Progenitor cell of endocrine pancreas (in vitro differentiated cells): ENCODE measurements at places on chromosomes 5 and 9. TPM values are rescaled to one million over a fixed set of nuclear protein-coding genes. Genes with fewer than 3 reads are reported as not detected.

DNA sequence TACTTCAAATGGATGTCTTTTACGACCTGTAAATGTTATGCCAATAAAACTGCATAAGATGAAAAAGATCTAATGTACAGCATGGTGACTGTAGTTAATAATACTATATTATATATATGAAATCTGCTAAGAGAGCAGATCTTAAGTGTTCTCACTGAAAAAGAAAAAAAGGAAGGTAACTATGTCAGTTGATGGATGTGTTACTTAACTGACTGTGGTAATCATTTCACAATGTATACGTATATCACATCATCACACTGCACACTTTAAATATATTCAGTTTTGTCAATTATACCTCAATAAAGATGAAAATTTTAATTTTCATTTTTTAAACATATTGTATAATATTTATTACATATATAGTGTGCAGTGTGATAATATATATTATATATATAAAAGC is 31.9 kb downstream of the THBS4 start:
- no peak for DNase-seq

DNA sequence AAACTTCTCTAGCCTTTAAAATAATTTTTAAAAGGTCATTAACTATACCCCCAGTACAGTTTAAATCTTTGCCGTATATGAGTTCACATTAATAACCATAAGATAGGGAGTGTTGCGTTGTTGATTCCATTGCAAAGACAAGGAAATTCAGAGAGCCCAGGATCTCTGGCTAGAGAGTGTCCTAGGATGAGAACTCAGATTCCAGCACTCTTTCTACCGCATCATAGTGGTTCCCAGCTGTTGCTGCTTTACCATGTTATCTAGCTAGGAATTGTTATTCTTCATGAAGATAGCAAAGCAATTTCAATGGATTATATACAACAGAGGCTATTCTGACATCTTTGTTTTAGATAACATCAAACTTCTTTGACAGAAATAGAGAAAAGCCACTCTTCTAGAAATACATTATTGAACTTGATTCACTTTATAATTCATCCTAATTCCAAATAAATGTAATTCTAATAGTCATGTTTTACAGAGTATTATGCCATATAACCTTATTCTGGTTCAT is 78.4 kb upstream of the IL7R start:
- DNase-seq = no peak

DNA sequence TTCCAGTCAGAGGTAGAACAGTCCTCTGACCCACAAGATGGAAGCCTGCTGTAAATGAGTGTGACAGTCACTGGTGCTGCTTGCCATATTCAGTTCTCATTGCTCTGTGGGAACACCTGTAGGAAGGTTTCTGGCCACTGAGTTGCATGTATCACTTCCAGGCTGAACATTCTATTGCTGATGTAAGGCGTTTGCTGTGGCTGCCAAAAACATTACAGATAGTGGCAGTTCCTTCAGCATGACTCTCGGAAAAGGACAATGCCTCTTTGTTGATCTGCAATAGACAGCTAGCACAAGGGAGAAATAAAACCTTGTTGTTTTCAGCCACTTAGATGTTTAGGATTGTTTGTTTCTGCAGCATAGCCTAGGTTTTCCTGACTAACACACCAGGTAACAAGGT is 217.2 kb downstream of the AGTPBP1 start:
- DNase-seq = no peak

GRCh38 chr9:92476962-92477361 is 5.3 kb downstream of the ASPN start:
- DNase-seq = no peak

DNA sequence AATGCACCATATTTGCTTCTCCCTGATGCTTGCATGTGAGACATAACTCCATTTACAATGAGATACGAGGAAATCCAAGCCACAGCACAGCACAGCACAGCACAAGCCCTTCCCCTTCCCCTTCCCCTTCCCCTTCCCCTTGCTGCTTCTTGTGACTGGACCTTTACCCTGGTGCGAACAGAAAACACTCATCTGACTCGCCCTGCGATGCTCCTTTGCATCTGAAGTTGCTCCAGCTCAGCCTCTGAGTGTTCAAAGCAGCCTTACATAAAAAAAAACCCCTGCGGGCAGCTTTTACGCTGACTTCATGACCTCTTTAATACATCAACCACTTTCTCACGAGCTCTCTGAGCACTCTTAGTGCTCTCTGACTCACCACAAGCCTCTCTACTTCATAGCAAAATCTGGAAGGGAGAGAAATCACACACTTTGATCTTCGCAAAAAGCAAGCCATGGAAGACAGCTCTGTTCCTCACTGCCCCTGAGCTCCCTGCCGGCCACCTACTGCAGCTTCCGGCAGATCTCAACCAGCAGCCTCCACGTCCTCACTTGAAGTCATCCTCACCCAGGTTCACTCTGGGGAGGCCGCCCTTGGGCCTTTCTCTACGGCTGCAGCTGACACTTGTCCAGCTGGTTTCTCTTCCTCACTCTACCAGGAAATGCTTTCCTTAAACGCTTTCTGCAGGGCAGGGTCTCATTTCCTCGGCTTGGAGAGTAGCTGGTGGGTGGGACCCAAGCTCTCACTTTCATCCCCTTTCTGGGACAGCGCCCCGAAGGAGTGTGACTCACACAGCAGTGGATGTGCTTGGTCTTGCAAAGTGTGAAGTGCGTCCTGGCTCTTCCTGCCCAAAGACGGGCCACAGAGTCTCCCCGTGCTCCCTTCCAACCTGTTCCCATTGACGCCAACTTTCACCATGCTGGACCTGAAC is 5.3 kb downstream of the SLC34A1 start:
- no peak for DNase-seq

DNA sequence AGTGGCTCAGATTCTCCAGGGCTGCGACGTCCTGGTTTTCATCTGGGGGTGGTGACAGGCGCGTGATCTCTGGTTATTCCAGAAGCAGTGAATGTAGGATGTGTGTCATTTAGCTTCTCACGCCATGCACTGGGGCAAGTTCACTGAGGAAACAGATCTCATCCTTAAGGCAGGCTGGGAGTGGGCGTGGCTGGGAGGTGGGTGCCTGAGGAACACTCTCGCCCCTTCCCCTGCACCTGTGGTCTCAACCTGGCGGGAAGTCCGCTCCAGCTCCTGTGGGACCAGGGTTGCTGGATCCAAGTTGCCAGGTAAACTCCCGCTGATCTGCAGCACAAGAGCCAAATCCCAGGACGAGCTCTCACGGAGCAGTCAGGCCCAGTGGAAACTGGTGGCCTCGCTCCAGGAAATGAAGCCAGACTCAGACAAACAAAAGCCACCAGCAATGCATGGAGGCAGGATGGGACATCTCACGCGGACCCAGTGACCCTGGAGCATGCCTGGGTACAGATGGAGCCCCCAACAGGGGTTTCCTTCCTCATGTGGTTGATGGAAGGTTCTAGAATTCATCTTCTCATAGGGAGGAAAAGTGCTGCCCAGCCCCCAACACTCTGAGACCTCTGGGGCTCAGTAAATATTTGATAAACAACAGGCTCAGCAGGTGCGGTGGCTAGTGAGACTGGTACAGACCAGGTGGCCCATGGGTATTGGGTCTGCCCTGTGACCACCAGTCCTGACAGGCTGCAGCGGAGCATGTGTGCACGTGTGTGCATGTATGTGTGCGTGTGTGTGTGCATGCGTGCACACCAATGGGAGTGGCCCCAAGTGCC is 16.3 kb upstream of the SLC12A7 start:
- DNase-seq = no peak

- no peak for DNase-seq
Observed at GRCh38 chr9:123329329-123329955, 26.6 kb upstream of the CRB2 start.

GRCh38 chr9:20419533-20419932 is 202.8 kb downstream of the MLLT3 start:
- DNase-seq = no peak

GRCh38 chr9:69140123-69140735 is 33.8 kb upstream of the TJP2 start:
- DNase-seq = no peak

- no peak for DNase-seq
Observed at GRCh38 chr9:89943309-89943708, 338.5 kb downstream of the GADD45G start.

DNA sequence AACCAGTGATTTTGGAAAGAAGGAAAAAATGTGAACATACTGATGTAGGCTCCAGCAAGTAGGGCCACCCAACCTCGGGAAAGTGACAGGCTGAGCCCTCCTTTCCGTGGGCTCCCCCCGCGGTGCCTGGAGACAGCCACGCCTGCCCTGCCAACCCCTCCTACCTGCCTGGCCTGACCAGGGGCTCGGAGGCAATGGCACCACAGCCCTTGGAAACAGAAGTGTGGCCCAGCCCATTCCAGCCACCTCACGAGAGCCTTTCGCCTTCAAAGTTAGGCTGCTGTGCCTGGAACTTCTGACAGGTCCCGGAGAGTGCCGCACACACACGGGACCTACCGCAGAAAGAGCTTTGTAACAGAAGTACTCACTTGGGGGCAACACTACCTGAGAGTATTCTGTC is 49.5 kb upstream of the LRRC14B start:
- DNase-seq = no peak

DNA sequence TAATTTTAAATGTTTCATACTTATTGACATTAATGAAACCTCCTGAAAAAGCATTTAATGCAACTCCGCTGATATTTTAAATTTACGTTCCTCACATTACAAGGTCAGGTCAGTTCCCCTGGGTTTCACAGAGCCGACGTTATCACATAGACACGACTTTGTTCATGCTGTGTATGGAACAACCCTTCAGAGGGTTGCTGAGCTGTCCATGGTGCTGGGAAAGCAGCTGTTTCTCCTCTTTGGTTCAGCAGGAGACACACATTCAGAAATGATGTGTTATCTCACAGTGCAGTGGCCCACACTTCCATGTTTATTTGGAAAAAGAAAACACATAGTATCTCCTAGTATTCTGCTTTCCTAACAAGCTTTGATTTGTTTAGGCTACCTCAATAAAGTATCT is 53.5 kb downstream of the PPP2R2B start:
- peak; percentile 59 for DNase-seq

GRCh38 chr5:10455277-10455670 is 13.6 kb downstream of the ROPN1L start:
- no peak for DNase-seq

DNA sequence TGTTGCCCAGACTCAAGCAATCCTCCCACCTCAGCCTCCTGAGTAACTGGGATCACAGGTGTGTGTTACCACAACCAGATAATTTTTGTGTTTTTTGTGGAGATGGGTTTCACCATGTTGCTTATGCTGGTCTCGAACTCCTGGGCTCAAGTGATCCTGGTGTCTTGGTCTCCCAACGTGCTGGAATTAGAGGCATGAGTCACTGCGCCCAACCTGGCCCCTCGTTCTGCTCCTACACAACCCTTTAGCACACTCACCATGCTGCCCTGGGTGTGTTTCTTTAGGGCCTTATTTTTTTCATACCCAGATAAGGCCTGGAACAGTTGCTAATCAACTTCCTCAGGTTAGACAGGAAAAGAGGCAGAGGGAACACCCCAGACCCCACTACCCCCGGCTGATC is 2.6 kb downstream of the PDZD2 start:
- no peak for DNase-seq

- no peak for DNase-seq
Observed at GRCh38 chr9:86128235-86128822, 29.0 kb upstream of the GOLM1 start.

GRCh38 chr9:106481013-106481609 is 381.9 kb upstream of the ZNF462 start:
- DNase-seq = no peak

- DNase-seq = no peak
Observed at GRCh38 chr5:180786531-180787398, 15.8 kb downstream of the MGAT1 start.

- DNase-seq = no peak
Observed at GRCh38 chr5:148438933-148439332, 55.2 kb downstream of the FBXO38 start.

DNA sequence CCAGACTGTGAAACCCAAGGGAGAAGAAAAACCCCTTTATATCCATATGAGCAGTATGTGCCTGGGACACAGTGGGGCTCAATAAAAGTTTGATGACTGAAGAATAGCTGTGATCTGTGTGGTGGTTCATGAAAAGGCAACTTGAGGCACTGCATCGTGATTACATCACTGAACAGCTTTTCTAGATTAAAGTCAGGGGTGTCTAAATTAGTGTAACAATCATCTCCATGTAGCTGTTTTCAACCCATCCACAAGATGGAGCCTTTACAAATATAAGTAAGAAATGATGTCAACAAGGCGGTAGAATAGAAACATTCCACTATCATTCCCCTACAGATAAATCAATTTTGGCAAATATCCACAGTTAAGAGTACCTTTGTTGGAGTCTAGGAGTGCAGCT is 55.5 kb downstream of the PRRC1 start:
- no peak for DNase-seq

GRCh38 chr9:75142202-75142601 is 53.9 kb downstream of the OSTF1 start:
- no peak for DNase-seq

- no peak for DNase-seq
Observed at GRCh38 chr5:40034441-40034840, 609.7 kb upstream of the DAB2 start.

Gene SLC25A2
- 1.1 and 1.2 TPM in 2 replicates for total RNA-seq

Gene ZFYVE16
- total RNA-seq = 74.4 and 82.3 TPM in 2 replicates

Gene FLT4
- 2.0 TPM in 2 replicates for total RNA-seq

Gene RNF183
- total RNA-seq = 0.26 and 0.44 TPM in 2 replicates

Gene SPRY4
- 14.8 and 19.4 TPM in 2 replicates for total RNA-seq

Gene PCA3
- 0.22 and 0.31 TPM in 2 replicates for total RNA-seq

Gene HK3
- not detected in 2 replicates for total RNA-seq
